ENCODE measurements at places on chromosomes 1 and 21.

DNA sequence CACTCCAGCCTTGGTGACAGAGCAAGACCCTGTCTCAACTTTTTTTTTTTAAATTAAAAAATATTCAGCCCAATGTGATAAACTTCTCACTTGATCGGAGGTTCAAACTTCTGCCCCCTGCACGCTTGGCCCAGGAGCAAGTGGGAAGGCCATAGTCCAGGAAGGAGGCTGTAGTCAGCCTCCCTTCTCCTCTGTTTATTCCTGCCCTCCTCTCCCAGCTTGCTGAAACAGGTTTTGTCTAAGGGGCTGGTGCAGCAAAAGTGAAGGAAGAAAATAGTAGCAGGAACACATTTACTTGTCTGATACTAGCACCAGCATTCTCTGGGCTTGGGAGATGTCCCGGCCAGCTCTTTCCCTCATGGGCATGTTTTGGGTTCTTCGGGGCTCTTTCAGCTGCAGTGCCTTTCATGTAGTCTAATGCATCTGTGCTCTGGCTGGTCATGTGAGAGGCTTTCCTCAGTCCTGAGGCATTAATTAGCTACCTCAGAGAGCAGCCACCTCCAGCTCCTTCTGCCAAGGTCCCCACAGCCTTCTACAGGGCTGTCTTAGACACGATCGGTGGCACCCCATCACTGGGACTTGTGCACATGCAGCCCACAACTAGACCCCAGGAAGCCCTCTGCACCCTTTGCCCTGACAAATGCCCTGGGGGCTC lies 12.9 kb downstream of the SLC44A3 start:
- no peak for DNase-seq

DNA sequence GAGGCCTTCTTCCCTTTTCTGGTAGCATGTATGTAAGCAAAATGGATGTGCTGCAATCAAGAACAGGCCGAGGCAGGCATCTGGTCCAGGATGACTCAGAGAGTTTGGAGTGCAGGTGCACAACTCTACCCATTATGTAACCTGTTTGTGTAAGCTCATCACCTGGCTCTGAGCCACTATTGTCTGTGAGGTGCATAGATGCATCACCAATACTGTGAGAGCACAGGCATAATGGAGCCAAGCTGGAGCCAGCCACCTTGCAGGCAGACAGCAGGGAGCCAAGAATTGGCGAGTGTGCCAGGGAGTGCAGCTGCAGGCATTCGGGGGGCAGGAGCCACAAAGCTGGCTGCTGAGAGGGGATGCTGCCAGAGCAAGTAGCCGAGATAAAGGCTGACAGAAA lies 549.9 kb upstream of the RGS18 start:
- DNase-seq = no peak

GRCh38 chr1:203673550-203674411 lies 47.1 kb downstream of the ATP2B4 start:
- DNase-seq = peak; percentile 30

GRCh38 chr21:42102991-42103390 lies 31.9 kb downstream of the UMODL1 start:
- DNase-seq = no peak

GRCh38 chr1:83637586-83637985 lies 361.3 kb downstream of the TTLL7 start:
- no peak for DNase-seq

- no peak for DNase-seq
Observed at GRCh38 chr1:34532113-34532512, 222.7 kb upstream of the GJB5 start.

GRCh38 chr1:59557549-59557885 lies 257.2 kb upstream of the HOOK1 start:
- DNase-seq = no peak

DNA sequence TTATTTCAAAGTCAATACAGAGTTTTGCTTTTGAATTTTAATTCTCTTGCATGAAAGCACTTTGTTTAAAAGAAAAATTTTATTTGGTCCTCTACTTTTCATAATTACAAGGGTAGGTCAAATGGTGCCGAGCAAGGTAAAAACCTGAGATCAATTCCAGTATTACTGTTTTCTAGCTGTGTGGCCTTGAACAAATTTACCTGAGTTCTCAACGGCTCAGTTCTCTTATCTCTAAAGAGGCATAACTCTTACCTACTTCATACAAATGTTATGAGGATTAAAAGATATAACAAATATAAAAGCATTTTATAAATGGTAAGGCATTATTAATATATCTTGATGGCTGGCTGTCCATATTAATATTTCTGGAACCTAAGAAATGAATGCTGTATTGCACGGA lies 42.5 kb downstream of the USP24 start:
- no peak for DNase-seq

GRCh38 chr21:46205166-46205565 lies 20.9 kb upstream of the SPATC1L start:
- DNase-seq = no peak

- DNase-seq = no peak
Observed at GRCh38 chr1:84988588-84988987, 8.3 kb downstream of the MCOLN2 start.

DNA sequence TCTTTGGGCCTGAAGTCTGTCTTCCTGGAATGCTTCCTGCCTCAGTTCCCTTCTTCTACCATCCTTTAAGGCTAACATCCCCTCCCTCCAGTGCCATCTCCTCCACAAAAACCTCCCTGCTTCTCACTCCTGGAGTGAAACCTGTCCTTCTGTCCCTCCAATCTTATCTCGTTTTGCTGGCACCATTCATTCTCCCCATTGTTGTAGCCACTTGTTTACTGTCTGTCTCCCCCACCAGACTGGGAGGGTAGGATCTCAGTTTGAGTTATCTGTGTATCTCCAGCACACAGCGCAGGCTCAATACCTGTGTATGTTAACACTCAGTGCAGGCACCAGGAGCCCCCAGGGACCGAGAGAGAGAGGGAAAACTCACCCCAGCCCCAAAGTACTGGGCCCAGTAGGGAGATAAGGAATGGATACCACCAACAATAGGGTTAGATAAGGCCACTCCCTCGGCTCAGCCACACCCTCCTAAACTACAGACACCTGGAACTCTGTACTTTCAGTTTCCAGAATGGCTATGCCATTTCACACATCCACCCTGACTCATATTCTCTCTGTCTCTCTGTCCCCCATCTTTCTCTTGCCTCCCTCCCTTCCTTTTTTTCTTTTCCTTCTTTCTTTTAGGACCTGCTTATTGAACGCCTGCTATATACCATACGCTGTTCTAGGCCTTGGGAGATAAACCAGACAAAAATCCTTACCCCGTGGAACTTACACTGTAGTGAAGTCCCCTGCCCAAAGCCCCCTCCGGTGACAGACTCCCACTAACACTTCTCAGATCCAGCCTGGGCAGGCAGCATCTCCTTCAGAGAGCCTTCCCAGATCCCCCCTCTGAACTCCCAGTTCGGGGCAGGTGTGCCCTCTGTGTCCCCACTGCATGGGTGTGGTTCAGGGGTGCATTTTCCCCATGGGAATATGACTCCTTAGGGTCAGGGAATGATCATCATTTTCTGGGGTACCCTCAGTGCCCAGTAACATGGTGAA lies 3.3 kb upstream of the SSBP3 start:
- DNase-seq = no peak

DNA sequence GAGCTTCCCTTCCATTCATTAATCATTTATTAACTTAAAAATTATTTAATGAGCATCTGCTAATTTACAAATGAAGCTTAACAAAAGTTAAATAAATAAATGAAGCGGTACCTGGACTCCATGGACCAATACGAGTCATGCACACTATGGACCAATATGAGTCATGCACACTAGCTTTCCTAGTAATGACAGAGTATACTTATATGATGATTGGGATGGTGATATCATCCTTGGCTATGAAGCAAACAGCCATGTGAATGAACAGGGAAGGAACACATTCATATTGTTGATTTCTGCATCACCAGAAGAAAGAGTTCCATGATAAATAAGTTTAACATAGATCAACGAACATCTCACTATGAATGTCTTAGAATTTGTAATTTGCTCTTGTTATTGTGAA lies 109.9 kb downstream of the SPAG17 start:
- no peak for DNase-seq

- DNase-seq = no peak
Observed at GRCh38 chr1:225418059-225418458, 9.8 kb downstream of the LBR start.

GRCh38 chr1:156422602-156423091 lies 53.6 kb downstream of the RHBG start:
- DNase-seq = no peak

DNA sequence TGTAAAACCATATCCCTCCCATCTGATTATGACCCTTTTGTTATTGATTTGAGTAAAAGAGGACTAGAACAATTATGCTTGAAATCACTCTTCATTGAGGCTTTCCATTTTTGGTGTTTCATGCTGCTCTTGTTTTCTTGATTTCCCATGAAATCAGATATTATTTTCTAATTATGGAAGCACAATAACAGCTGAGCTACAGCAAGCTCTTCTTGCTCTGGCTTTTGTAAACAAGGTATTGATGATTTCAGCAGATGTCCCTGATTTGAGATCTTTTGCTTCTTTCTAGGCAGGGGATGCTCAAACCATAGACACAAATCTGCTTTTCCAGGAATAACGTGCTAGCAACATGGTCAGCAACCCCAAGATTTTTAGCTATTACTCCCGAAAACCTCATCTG lies 607.8 kb downstream of the NCAM2 start:
- no peak for DNase-seq

DNA sequence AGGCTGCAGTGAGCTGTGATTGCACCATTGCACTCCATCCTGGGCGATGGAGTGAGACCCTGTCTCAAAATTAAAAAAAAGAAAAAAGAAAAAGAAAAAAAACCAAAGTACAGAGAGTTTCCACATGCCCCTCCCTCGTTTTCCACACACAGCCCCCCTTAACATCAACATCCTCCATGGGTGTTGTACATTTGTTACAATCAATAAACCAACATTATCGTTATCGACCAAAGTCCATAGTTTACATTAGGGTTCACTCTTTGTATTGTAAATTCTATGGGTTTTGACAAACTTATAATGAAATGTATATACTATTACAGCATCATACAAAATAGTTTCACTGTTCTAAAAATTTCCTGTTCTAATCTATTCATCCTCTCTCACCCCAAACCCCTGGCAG lies 15.9 kb upstream of the TINAGL1 start:
- no peak for DNase-seq

GRCh38 chr21:20220586-20220985 lies 777.6 kb upstream of the NCAM2 start:
- DNase-seq = no peak

DNA sequence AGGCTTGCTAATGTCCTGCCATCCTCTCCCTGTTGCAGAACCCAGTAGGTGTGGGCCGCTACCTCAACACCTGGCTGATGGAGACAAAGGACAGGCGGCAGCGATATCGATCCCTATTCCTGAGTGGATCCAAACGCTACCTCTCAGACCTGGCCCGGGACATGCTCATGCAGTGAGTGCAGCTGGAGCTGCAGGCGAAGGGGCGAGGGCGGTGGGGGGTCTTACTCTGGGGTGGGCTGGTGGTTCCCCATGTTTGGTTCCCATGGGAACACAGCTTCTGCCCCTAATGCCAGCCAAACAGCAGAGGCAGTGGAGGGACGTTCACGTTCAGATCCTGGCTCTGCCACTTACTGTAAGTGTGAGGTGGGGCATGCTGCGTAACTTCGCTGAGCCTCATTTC lies 15.8 kb upstream of the TTC22 start:
- DNase-seq = no peak

DNA sequence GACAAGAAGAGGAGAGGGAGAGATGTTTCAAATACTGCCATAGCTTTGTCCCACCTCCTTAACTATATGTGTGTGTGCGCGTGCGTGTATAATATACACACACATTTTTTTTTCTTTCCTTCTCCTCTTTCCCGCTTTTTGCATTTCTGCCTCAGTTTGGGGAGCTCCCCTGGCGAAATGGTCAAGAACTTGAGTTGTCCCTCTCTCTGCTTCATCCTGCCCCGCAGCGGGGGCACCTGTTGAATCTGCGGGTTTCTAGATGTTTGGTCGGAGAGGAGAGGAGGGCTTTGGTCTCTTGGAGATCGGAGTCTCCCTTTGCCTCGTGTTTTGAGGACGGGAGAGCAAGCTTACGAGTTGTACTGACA lies 504 bp downstream of the SCCPDH start:
- peak; percentile 54 for DNase-seq

DNA sequence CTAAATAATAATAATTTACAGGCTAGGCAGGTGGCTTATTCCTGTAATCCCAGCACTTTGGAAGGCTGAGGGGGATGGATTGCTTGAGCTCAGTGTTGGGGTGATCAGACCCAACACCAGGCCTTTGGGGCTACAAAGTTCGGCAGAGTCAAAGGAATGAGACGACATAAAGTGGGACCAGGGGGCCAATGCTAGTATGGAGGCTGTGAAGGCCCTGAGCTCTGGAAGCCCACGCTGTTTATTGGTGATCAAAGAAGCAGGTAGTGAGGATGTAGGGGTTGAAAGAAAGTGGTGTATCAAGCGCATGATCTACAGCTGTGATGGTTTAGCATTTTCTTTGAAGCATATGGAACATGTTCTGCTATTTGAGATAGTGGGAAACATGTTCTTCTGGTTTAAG lies 5.6 kb downstream of the BTBD8 start:
- DNase-seq = no peak

DNA sequence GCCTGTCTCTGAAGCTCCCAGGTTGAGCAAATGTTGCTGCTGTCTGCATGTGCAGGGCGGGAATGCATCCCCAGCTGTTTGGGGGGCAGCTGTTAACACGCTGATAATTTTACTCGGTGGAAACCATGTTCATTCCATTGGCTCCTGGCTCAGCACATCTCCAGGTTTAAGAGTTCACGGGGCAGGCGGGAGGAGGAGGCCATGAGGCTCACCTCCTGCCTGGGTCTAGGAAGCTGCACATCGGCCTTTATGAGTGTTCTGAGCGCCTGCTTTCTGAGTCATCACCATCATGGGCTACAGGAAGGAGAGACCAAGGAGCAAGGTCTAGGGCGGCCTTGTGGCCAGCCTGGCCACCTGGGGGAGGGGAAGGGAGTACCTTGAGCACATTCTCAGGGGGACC lies 29.7 kb downstream of the AJAP1 start:
- DNase-seq = no peak

DNA sequence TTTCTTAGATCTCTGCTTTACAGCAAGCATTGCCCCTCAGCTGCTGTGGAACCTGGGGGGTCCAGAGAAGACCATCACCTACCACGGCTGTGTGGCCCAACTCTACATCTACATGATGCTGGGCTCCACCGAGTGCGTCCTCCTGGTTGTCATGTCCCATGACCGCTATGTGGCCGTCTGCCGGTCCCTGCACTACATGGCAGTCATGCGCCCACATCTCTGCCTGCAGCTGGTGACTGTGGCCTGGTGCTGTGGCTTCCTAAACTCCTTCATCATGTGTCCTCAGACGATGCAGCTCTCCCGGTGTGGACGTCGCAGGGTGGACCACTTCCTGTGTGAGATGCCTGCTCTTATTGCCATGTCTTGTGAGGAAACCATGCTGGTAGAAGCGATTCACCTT lies 33.4 kb upstream of the OR2B11 start:
- DNase-seq = no peak
